ENCODE measurements at places on chromosomes 16 and 17.

DNA sequence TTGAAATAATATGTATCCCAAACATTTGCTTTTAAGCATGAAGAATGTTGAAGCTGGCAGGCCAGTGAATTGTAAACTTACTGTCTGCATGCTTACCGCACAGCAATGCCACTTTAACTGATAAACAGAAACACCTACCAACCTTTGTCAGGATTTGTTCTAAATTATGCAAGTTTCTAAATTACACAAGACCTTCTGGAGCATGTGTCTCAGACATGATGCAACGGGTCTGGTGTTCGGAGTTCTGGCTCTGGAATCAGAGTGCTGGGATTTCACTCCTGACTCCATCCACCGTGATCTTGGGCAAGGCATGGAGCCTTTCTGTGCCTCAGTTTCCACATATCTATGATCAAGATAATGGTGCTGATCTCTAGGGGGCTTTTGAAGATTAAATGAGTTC lies 111.2 kb downstream of the CCT6B start:
- DNase-seq, result no peak

- DNase-seq, result no peak
These were observed 97.7 kb downstream of the ZNF18 start for GRCh38 chr17:11899537-11899942.

DNA sequence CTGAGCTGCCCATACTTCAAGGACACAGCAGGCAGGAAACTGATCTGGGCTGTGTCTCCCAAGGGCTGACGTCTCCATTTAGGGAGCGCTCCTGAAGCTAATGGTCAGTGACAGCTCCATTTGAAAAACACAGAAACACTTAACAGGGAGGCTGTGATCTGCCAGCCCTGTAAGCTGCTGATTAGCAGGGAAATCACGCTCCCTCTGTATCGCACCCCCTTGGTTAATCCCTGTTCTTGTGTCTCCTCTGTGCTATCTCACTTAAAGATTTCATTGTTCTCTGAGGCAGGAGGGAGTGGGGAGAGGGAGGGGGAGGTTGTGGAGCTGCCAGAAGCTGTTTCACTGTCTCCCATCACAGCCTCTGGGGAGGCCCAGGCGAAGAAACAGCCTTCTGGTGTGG lies 47.4 kb upstream of the CACNG3 start:
- no peak for DNase-seq

GRCh38 chr16:15459791-15460190 lies 25.4 kb downstream of the BMERB1 start:
- DNase-seq, result no peak

DNA sequence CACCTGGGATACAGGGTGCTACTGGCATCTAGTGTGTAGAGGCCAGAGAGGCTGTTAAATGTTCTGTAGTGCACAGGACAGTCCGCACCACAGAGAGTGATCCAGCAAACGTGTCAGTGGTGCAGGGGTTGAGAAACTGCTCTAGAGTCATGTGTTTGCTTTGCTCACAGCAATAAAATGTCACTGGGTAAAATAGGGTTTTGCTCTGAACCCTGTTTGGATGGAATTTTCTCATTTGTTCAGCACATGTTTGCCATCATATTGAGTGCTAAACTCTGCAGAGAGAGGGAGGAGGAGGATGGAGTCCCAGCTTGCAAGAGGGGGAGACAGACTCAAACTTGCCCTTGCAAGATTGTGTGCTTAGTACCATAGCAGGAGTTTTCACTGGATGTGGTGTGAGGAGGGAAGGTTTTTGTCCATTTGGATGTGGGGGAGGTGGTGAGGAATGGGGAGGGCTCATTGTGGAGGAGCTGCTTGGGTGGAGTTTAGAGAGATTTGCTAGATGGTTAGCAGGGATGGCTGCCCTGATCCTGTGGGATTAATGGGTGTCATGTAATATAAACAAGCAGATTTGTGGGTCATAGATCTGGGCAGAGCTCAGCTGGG lies 11.8 kb downstream of the PLCG2 start:
- DNase-seq, result no peak

Data from Caco-2 (cell line).